ENCODE measurements at places on chromosomes 13 and 19.

- DNase-seq = peak; percentile 69
Observed at GRCh38 chr19:35901854-35902661, at the start of gene HCST. TSS of gene HCST (plus strand) at chr19:35902529. CDS start at chr19:35902594, 65 bp downstream.

DNA sequence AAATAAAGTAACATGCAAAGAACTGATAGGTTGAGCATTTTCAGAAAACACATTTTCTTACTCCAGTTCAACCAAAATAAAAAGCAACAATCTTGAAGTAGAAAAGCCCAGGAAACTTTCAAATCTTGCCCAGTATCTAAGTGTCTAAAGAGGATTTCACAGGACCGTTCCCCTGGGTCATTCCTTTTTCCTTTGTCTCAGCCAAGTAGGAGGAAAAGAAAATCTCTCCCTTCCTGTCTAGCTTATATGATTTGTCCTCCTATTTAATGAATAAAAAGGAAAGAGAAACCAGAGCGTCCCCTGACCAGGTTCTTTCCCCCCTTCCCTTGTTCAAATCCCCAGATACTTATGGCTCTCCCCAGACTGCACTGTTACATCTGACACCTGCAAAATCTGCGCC lies 248.0 kb downstream of the KCTD12 start:
- DNase-seq = no peak

GRCh38 chr13:112454648-112455334 lies 78.6 kb downstream of the SPACA7 start:
- DNase-seq = no peak

DNA sequence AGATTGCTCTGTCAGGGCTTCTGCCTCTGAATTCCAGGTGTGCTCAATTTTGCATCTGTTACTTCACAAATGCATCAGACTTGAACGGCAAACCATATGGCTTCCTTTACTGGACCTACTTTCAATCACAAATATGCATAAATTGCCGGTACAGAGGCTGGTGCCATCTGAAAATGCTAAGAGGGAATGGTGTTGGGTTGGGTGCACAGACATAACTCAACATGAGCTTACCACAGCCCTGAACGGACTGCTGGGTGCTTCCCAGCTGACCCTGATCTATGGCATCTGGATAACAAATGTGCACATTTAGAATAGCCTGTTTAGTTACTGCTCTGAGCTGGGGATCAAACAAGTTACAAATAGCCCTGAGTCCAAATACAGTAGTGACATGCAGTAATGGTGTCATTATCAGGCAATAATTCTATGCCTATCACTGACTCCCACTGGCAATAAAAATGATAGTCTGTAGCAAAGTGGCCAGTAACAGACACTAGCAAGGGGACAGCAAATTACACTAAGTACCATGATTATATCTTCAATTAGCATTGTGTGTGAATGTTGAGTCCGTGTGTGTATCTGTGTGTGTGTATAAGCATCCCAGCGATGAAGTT lies 927.3 kb downstream of the DIAPH3 start:
- no peak for DNase-seq

DNA sequence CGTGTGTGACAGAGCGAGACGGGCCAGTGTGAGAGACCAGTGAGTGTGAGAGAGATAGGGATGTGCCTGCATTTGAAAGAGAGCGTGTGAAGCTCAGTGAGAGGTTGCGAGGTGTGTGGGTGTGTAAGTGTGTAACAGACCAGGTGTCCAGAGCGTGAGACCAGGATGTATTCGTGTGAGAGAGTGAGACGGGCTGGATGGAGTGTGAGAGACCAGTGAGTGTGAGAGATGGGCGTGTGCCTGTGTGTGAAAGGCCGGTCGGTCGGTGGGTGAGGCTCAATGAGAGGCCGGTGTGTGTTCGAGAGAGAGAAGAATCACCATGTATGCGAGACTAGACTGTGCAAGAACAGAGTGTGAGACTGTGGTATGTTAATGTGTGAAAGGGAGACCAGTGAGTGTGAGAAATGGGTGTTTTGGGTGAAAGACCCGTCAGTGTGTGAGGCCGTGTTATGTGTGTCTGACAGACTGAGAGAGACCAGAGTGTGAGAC lies 679 bp downstream of the ZNF471 start:
- no peak for DNase-seq

GRCh38 chr13:43783820-43784219 lies 3.0 kb downstream of the ENOX1 start:
- no peak for DNase-seq

DNA sequence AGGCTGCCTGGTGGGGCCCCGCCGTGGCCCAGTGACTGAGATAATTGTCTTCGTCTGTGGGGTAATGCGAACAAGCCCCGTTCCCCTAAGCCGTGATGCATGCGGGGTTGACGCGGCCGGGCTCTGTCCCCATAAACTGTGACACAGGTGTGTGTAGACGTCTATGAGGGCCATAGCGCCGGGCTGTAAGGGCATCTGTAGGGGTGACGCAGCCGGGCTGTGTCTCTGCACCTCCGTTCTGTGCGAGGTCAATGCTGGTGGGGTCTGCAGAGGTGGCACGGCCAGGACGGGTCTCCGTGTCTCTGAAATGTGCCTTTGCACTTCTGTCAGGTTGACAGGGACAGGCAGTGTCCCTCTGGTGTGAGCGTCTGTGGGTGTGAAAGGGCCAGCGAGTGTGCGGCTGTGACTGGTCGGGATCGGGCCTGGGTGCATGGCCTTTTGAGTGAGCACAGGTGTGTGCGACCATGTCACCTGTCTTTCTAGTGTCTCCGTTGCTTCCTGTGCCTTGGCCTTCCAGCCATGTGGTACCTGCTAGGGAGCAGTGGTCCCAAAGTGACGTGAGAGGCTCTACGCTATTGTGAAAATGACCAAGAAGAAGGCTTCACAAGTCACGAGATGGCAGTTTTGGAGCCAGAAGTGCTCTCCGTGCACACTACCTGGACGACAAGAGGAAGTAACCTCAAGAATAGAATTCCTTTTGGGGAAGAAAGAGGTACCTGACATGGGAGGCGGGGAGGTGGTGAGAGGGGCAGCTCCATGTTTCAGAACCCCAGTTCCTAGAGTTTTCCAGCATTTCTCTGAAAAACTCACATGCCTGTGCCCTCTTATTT lies 16.4 kb upstream of the ZNF331 start:
- no peak for DNase-seq

GRCh38 chr19:44744871-44745332 lies 3.6 kb upstream of the BCL3 start:
- no peak for DNase-seq

DNA sequence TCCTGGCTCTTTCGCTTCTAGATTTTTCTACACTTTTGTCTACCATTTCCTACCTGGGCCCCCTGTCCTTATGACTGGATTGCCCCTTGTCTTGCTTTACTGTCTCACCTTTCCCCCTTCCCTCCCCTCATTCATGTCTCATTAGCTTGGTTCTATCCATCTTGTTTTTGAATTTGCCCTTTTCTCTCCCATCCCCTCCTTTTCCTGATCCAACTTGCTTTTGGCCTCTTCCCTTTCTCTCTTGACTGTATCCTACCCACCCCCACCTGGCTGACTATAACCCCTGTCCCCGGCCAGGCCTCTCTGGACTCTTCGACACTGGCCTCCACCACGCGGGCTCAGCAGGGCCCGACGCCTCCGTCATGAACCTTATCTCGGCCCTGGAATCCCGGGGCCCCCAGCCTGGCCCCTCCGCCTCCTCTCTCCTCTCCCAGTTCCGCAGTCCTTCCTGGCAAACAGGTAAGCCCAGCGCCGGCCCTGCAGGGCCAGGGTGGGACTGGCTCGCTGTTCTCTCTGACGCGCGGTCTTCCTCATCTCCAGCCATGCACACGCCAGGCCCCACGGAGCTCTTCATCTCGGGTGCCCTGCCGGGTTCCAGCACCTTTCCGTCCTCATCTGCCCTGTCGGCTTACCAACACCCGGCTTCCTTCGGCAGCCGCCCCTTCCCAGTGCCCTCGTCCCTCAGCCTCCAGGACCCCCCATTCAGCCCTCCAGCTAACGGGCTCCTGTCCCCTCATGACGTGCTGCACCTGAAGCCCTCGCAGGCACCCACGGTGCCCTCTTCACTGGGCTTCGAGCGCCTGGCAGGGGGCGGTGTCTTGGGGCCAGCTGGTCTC lies 3.4 kb downstream of the PRR12 start:
- no peak for DNase-seq

DNA sequence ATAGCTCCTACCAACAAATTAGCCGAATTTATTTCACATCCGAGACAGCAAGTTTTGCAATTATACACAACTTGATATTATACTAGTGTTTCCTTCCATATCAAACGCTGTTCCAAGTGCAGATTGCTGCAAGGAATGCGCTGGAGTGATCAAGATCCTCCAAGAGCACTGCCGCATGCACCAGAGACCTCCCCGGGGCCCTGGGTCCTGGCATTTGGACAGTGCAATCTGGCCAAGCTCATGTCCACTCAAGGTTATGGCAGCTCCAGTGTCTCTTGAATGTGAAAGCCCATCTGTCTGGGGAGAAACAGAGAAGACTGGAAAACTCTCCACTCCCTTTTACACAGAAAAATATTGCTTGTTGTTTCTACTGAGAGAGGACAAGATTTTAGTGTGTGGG lies 111.9 kb downstream of the HSPH1 start:
- DNase-seq = no peak

- no peak for DNase-seq
Observed at GRCh38 chr13:47869776-47870175, 131.3 kb downstream of the SUCLA2 start.

DNA sequence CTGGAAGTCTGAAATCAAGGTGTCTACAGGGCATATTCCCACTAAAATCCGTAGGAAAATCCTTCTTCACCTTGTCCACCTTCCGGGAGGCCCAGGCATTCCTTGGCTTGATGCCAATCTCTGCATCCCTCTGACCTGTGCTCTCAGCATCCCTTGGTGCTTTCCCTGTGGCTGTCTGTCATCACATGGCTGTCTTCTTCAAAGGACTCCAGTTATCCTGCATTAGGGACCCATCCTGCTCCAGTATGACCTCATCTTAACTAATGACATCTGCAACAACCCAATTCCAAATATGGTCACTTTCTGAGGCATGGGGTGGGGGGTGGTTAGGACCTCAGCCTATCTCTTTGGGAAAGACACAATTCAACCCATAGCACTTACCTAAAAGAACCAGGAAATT lies 423.8 kb downstream of the IRS2 start:
- no peak for DNase-seq

- DNase-seq = no peak
Observed at GRCh38 chr13:110698689-110699088, 7.2 kb downstream of the CARS2 start.

DNA sequence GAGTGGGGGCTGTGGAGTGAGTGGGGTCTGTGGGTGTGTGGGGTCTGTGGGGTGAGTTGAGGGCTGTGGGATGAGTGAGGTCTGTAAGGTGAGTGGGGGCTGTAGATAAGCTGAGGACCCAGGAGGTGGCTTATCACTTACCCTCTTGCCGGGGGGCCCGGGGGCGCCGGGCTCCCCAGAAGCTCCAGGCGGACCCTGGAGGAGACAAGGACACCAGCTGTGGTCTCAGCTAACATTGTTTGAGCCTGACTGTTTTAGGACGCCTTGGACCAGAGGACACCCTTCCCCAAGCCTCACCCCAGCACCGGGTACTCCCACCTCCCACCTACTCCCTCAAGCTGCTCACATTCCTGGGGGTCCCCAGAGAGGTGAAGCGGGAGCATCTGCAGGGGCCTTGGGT lies 34.2 kb upstream of the OLFM2 start:
- DNase-seq = no peak

DNA sequence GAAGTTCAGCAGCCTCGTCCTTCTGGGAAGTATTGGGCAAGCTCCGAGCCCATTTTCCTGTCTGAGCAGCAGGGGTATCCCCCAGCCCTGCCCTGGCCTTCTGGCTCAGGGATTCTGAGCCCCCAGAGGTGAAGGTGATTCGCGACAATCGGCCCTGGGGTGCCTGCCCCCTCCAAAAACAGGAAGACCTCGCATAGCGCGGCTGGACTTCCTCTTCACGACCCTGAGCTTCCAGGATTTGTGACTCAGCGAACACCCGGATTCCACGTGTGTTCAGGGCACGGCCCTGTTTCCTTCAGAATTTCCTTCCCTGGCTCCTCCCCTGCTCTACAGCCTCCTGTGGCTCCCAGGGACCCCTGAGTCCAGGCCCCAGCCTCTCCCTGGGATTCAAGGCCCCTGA lies at the start of gene SEMA6B:
TSS of gene SEMA6B (minus strand) at position 116 of the 400 bp plus-strand sequence. CDS start 1,227 bp downstream, outside the sequence.
- DNase-seq = no peak

DNA sequence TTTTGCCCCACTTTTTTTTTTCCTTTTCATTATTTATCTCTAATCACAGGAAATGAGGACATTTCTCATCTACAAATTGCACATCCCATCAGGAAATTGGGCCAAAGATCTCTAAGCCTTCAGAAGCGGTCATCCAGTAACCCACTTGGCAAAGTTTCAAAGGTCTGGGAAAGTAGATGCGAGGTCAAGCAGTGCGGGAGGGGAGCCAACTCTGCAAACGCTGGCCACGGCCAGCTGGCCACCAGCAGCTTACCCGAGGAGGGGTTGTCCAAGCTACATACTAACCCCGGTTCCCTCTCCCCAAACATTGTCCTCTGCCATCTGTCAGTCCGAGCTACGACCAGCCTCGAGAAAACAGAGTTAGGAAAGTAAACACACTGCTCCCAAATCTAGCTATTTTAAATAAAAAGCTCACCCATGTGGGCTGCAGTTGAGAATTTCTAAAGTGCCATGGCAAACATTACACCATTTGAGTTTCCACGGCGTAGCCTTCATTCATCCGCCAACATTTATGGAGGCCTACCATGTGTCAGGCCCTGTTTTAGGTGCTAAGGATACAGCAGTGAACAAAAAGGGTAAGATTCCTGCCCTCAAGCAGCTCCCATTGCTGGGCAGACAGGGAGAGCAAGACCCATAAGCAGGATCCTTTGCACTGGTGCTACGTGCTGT lies 11.5 kb downstream of the FFAR2 start:
- DNase-seq = no peak

DNA sequence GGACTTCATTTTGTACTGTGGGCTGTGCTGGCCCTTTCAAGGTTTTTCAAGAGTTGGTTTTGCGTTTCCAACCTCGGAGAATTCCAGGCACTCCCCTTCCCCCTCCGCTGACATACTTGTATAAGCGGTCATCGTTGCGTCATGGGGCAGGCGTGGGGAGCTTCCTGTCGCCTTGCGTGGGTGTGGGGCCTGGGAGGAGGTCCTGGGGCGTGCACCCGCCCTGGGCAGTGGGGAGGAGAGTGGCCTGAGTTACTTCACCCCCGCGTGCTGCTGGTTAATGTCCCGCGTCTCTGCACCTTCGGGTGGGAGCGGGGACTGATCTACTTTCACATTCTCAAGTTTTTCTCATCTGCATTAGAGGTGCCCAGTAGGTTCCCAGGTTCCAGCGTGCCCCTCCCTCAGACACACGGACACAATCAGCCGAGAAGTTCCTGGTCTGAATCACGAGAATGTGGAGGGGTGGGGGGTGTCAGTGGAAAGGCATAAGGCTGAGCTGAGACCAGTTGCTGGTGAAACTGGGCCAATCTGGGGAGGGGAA lies 4.1 kb downstream of the IER2 start:
- peak; percentile 61 for DNase-seq

- DNase-seq = no peak
Observed at GRCh38 chr13:29922896-29923295, 72.5 kb upstream of the UBL3 start.

GRCh38 chr19:19457671-19458070 lies 52.2 kb downstream of the GATAD2A start:
- no peak for DNase-seq

- DNase-seq = no peak
Observed at GRCh38 chr13:41708713-41709112, 251.4 kb downstream of the RGCC start.

- DNase-seq = peak; percentile 69
Observed at GRCh38 chr19:56637976-56638555, 4.9 kb upstream of the SMIM17 start.

GRCh38 chr13:77022341-77022740 lies 4.6 kb downstream of the FBXL3 start:
- DNase-seq = no peak
